ENCODE measurements at places on chromosomes 13 and 19.

DNA sequence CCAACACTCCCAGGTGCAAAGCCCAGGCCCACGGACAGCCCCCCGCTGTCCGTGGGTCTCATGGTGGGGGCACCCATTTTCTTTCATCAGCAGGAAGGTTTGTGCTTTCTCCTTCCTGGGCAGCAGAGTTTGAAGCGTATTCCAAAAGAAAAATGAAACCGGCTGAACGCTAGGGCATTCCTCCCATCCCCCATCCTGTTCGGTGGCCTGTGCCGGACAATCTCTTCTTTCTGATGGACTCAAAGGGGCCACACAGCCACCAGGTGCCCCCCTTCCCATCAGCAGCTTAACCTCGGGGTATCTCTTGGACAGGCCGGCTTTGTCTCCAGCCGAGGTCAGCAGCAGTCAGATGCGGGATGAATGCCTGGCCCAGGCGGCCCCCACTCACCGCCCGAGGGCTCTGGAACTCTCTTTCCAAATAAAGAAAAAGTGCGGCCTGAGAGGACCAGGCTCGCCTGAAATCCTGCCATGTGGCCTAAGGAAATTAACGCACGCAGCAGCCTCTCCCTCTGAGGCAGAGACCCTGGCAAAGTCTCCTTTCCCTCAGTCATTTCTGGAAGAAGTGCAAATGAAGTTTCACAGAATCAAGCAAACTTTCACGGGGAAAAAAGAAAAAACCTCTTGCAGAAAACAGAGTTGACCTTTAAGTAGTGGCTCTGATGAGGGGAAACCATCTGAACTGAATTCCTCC is 67.8 kb downstream of the RASA3 start:
- DNase-seq: no peak

- no peak for DNase-seq
These were observed 31.5 kb upstream of the MYO16 start for GRCh38 chr13:108597943-108598342.

GRCh38 chr13:51768378-51768921 is 35.5 kb downstream of the DHRS12 start:
- DNase-seq: no peak

DNA sequence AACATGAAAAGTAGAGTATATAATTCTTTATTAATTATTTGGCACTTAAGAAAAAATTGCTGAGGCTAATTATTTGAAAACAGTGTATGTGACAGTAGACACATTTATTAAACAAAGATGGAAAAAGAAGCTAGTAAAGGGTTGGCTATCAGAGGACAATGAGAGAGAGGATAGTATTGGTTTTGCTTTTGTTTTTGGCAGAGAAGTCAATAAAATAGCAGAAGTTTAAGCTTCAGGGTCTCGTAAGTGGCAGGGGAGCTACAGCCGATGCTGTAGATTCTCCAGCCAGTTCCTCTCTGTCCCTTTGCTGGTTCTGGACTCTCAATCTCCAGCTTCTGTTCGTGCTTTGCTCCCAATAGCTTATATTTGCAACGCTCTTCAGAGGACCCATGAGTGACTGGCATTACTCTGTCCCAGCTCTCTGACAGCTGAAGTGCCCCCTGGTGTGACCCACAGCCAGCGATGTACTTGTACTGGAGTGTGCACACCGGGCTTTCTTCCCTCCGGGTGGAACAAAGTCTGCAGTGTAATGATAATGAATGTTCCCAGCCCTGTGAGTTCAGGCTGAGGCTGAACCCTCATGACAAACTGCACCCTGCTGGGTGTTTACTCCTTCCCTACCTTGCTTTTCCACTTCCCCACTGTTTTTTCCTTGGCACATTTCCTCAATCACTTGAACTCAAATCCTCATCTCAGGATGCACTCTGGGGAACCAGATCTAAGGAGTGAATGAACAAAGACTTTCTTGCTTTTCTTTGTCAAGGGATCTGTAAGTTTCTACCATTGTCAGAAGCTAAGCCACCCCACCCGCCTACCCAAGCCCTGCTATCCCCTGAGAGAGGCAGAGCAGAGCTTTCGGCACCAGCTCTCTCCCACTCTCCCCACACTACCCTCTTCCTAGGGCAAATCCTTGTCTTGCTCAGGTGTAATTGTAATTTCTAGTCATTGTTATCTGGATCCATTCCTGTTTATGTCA is 254.8 kb downstream of the LHFPL6 start:
- DNase-seq: no peak

DNA sequence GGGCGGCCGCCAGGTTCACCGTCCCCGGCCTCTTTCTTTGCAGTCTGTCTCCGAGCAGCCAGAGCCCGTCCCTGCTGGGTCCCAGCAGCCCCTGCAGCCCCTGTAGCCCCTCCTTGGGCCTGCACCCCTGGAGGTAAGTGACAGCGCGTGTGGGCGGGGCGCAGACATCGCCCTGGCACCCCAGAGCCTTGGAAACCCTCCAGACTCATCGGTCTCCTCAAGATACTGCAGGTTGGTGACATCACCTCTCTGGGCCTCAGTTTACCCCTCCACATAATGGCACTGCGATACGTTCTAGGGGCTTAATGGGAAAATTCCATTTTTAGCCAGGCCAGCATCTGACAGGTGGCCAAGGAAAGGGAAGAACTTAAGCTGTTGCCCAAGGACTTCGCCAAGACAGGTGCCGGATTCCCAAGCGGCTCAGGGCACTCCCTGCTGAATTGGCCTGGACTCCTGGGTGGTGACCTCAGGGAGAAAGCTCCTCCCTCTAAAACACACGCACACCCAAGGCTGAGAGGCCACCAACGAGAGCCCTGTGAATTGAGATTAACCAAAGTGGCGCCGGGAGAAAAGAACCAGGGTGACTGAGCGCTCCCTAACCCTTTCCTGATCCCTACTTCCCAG is 13.1 kb downstream of the MAST3 start:
- no peak for DNase-seq

- no peak for DNase-seq
These were observed 186.1 kb downstream of the PCCA start for GRCh38 chr13:100274942-100275506.

Measured in renal cortex interstitium (tissue), 15 donors.